DMS79 treated with DMSO at 0.1 percent for 48 hours (cell line): ENCODE measurements at places on chromosomes 2 and 18.
A peak's percentile ranks its signal among the peaks of the same experiment; 100 is the strongest.

- no peak for DNase-seq
Observed at GRCh38 chr2:191679818-191680600, 2.1 kb downstream of the NABP1 start.

GRCh38 chr18:2135309-2135708 lies 436.0 kb downstream of the METTL4 start:
- DNase-seq = no peak

GRCh38 chr2:113240150-113240914 lies 38.4 kb downstream of the PAX8 start:
- DNase-seq = peak; percentile 62

DNA sequence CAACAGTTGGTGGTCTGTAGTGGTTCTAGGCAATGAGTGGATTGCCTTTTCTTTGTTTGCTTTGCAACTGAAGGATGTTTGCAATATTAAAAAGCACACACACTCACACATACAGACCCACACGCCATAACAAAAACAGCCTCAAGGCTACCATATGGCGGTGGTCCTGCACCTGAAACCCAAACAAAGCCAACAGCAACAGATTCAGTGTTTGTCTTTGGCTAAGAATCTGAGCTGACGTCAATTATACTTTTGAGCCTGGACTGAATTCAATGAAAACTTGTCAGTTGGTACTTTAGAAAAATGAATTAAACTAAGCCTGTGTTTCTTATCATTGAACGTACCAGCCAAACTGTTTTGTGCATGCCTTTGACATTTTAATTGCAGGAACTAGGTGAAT lies 65.0 kb upstream of the NYAP2 start:
- peak; percentile 75 for DNase-seq
